CD4-positive, alpha-beta T cell treated with Interleukin-6 for 4 hours (primary cell): ENCODE measurements at places on chromosomes 12 and 14.
A peak's percentile ranks its signal among the peaks of the same experiment; 100 is the strongest.

DNA sequence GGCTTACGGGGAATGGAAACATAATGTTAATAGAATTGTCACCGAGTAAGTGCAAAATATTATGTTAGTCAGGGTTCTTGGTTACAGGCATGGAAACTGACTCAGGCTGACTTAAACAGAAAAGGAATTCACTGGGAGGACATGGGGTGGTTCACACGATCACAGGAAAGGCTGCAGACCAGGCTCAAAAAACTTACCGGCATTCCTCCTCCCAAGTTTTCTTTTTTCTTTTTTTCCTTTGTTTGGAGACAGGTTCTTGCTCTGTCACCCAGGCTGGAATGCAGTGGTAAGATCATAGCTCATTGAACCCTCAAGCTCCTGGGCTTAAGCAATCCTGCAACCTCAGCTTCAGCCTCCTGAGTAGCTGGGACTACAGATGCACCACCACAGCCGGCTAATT lies 11.9 kb upstream of the UBE2N start:
- no peak for DNase-seq

DNA sequence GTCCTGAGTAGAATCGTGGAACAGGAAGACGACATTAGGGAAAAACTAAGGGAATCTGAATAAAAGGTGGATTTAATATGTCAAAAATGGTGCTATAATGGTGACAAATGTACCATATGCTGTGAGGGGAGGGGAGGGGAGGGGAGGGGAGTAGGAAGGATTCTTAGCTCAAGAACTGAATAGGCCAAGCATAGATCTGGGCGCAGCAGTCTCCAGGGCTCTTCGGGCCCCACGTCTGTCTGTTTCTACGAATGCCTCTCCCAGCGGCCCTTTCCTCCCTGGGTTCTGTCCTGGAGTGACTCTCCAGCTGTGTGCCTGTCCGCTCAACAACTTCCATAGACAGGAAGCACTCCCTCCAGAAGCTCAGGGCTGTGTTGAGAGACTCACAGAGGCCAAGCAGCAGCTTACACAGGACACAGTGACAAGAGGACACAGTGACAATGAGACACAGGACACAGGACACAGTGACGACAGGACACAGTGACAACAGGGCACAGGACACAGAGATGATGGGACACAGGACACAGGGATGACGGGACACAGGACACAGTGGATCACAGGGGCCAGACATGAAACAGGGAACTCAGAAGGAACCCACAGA lies 42.4 kb upstream of the PPP2R5C start:
- no peak for DNase-seq

- no peak for DNase-seq
These were observed 4.7 kb downstream of the RPL36AL start for GRCh38 chr14:49615776-49616175.

DNA sequence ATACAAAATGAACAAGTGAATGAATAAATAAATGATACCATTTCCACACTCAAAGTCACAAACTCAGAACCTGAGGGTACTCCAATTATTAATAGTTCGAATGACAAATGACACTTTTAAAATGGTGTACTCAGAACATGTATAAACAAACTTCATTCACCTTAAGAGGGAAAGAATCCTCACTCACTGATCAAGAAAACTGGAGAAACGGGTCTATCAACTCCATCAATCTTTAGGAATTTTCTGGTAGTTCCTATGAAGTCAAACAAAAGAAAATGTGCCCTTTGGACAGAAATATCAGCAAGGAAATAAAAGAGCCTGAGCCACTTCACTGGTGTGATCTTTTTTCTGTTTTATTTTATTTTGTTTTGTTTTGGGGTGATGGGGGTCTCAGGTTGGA lies 5.2 kb upstream of the NRDE2 start:
- no peak for DNase-seq

DNA sequence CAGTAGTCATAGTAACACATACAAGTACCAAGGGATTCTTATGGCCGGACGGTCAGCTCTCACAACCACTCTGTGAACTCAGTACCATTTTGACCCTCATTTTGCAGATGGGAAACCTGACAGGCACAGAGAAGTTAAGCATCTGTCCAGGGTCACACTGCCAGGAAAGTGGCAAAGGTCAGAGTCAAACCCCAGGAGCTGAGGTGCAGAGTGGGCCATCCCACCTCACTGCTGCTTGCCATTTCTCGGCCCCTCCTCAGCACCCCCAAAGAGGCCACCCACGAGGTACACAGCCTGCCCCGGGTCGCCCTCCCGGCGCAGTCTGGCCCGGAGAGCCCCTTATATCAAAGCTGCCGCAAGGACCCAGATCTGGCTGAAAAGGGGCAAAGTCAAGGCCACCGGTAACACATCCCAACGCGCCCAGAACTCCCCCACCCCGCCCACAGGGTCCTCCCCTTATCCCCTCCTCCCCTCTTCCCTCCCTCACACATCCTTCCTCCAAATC lies 1.7 kb downstream of the NCOR2 start:
- no peak for DNase-seq

- no peak for DNase-seq
These were observed 7.8 kb upstream of the TAS2R46 start for GRCh38 chr12:11069854-11070365.

DNA sequence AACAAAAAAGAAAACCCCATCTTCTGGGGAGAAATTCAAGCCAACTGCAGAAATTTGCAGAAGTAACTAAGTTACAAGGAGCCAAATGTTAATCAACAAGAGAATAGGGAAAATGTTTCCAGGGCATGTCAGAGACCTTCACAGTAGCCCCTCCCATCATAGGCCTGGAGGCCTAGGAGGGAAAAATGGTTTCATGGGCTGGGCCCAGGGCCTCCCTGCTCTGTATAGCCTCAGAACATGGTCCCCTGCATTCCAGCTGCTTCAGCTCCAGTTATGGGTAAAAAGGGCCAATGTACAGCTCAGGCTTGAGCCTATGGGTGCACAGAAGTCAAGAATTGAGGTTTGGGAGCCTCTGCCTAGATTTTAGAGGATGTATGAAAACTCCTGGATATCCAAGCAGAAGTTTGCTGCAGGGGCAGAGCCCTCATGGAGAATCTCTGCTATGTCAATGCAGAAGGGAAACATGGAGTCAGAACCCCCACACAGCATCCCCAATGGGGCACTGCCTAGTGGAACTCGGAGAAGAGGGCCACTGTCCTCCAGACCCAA lies 260.9 kb downstream of the DUSP6 start:
- DNase-seq, result no peak

DNA sequence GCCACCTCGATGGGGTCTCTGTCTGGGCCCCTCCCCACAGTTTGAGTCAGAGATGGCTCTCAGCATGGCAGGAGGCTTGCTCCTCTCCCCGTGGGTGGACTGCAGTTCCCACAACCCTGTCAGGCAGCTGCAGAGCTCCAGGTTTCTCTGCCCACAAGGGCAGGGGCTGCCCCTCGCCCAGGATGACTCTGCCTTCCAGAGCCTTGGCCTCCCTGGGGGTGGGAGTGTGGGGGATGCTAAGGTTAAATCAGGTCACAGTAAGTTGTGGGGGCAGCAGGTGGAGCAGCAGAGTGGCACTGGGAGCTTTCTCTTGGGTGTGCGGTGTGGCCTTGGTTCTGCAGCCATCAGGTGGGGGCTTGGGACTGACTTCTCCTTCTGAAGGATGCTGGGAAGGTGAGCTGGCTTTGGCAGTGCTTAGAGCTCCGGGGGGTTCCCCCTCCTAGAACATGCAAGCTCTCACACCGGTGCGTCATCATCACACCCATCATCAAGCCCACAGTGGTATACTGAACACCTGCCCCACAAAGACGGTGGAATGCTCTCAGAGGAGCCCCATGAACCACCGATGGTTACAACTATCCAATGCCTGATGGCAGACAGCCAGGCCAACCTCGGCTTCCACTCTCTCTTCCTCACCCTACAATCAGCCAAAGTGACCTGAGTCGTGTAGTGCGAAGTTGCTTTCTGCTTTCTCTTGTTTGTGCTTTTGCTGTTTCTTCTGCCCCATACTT lies 39.7 kb downstream of the ERH start:
- DNase-seq, result no peak

GRCh38 chr12:127343940-127344339 lies 923.0 kb upstream of the TMEM132C start:
- DNase-seq, result no peak

GRCh38 chr12:64893961-64894360 lies 69.5 kb downstream of the TBC1D30 start:
- DNase-seq, result no peak

DNA sequence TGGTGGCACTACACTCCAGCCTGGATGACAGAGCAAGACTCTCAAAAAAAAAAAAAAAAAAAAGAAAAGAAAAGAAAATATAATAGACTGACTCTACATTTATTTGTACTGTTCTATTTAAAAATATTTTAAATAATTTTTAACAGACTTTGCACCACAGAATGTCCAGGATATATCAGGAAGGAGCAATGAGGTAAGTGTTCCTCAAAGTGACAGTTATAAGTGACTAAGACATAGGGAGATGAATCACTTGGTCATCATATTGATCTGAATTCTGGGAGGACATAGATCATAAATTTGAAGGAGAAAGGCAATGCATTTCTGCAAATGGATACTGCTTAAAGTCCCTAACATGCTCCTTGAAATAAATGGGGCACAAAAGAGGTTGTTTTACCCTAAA lies 221.5 kb downstream of the KCNC2 start:
- no peak for DNase-seq

- peak; percentile 41 for DNase-seq
These were observed 1.3 kb downstream of the CLSTN3 start for GRCh38 chr12:7131502-7131866.

- peak; percentile 35 for DNase-seq
These were observed at the start of gene ARHGEF40 for GRCh38 chr14:21070083-21070609. Gene ARHGEF40, plus strand, starts transcription at chr14:21070304. Its CDS starts 93 bp downstream, at chr14:21070397.

DNA sequence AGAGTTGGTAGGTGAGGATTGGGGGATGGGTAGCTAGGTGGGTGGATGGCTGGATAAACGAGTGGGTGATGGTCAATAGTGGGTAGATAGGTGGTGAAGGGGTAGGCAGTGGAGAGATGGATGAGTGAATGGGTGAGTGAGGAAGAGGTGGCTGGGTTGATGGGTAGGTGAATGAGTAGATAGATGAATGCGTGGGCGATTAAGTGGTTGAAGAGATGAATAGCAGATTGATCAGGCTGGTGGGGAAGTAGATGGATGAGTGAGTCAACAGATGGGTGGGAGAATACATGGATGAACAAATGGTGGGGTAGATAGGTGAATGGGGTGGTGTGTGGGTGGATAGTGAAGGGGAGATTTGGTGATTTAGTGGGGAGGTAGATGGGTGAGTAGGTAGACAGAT lies 51.1 kb downstream of the SYNE3 start:
- DNase-seq, result no peak

DNA sequence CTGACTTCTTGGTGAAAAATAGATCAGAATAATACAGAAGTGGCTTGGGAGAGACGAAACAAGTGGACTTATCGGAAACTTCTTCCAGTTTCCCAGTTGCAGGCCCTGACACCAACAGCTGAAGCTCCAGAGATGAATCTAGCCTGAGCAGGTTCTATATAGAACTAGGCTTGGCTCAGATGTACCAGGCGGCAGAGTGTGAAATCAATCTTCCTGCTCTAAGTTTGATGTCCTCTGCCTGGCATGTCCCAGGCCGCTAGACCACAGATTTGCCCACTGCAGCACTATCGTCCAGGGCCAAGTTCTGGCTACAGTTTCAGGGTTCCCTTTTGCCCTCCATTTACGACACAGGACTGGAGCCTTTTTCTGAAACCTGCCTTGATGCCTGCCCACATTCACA lies 91.3 kb upstream of the PLEKHA5 start:
- no peak for DNase-seq

- DNase-seq, result no peak
These were observed 62.0 kb downstream of the DYRK2 start for GRCh38 chr12:67710582-67710981.

DNA sequence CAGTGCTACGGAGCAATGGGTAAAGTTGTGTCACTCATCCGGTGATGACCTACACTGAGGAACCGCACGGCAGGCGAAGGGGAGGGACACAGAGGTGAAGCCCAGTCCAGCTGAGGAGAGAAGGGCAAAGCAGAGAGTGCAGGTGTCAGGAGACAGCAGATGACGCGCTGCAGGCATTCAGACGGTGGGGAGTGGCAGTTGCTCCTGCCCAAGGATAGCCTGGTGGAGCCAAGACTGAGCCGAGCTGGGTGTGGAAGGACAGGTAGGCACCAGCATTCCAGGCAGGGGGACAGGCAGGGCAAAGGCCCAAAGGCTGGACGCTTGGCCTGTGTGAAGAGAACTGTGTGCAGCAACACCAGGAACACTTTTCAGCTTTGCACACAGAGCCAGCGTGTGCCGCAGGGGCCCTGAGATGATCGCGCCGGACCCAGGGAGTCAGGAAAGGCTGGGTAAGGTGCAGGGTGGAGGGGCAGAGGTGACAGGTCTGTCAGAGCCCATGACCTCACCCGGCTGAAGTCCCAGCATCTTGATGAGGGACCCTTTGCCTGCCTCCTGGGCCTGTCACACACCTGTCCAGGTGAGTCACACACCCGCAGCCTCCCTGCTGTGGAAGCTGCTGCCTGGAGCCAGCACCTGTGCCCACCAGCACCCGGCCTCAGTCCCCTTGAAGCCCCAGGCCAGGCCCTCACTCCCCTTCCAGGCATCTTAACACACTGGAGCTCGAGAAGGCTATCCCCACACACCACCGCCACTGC lies 48.4 kb downstream of the TSPAN11 start:
- DNase-seq, result no peak

DNA sequence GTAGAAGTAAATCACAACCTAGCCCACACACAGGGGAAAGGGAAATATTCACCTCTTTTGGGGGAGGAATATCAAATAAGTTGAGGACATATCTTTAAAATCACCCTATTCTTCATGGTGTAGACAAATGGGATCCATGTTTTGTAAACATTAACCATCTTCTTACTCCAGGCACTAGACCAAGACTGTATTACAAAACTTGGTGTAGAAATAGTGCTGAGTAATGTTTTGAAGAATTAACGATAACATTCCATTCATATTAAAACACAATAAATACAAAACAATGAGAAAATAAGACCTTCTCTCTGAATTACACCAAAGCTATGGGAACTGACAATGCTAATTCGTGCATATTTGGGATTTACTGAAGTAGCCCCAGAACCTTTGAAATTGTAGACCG lies 633.6 kb downstream of the BCL11B start:
- DNase-seq, result no peak

- DNase-seq, result no peak
These were observed 12.1 kb downstream of the CCDC63 start for GRCh38 chr12:110858848-110859247.

GRCh38 chr12:98211909-98212695 lies 303.3 kb upstream of the TMPO start:
- no peak for DNase-seq

DNA sequence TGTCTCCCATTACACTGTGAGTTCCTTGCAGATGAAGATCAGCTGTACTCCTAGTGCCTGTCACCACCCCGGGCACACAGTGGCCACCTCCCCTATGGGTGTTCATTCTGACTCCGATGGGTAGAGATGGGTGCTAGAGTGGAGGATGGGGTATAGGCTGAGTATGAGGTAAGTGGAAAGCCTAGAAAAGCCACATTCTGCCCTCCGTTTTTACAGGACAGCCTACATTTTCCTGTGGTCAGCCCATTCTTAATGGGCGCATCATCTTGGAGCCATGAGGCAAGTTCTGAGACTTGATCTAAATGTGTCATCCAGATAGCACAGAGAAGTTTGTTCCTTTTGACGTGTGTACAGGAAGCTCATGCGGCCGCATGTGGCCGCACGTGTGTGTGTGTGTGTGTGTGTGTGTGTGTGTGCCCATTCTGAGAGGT lies 166.7 kb upstream of the HIF1A start:
- DNase-seq, result no peak
